DMS79 treated with DMSO at 0.1 percent for 48 hours (cell line): ENCODE measurements at places on chromosomes 12 and 14.

DNA sequence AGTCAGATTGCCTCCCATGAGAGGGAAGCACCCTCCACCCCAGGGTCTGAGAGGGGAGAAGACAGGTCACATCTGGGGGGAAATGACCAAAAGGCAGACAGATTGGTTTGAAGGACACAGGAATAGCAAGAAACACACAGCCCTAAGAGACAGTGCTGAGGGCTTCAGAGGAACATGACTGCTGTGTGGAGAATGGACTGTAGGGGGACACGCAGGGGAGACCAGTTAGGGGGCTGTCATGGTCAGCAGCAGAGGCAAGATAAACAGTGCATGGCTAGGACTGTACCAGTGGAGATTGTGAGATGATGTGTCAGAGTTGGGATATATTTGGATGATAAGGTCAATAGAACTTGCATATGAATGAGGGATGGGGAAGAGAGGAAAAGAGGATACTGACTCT, 19.7 kb downstream of the SMUG1 start:
- DNase-seq: no peak

GRCh38 chr14:44966601-44967336, 4.8 kb downstream of the TOGARAM1 start:
- no peak for DNase-seq

- no peak for DNase-seq
These were observed 18.1 kb upstream of the NEK9 start for GRCh38 chr14:75144944-75145343.

DNA sequence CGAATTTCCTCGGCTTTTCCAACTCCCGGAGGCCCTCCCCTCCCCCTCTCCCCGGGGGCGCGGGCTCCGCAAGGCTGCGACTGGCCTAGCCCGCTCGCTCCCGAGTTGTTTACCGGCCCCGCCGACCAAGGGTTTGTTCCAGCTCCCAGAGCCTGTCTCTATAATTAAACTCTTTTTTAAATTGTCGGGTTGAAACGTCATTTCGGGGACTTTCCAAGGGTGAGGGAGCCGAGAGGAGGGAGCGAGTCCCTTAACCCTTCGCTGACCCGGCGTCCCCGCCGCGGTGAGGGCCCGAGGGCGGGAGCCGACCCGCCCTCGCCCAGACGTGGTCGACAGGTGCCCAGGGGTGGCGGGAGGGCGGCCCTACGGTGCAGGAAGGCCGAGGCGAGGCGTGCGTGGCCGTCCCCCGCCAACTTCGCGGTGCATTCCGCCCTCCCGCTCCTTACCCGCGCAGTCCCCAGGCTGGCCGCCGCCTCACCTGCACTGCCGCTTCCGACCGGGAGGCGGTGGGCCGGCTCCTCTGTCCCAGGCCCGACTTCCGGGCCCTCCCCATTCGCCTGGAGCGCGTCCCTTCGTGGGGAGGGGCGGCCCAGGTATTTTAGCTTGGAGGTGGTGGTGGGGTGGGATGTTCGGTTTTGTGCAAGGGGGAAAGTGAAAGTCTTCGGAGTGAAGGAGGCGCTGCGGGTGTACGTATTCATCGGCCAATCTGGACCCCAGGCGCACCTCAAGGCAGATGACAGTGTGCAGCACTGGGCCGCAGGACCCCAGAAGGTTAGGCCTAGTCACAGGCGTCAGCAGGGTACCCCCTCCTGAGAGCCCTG, 2.9 kb upstream of the ZFP36L1 start:
- DNase-seq: peak; percentile 74

DNA sequence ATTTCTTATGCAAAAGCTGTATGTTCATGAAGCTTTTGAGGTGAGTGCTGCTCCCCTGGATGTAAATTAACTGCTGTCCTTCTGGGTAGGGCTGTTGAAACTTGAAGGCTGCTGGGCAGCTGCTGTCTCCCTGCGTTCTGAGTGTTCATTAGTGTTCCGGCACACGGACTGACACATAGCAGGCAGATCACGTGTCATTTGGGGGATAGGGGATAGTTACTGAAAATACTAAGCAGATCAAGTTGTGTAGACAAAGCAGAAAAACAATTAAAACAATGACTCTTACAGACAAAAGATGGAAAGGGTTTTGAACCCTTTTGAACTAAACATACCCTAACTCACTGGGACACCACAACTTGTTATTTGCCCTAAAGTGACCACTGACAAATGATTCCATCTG, 82.5 kb downstream of the PRICKLE1 start:
- DNase-seq: no peak

GRCh38 chr14:60863249-60863648, 117.6 kb downstream of the TRMT5 start:
- no peak for DNase-seq

DNA sequence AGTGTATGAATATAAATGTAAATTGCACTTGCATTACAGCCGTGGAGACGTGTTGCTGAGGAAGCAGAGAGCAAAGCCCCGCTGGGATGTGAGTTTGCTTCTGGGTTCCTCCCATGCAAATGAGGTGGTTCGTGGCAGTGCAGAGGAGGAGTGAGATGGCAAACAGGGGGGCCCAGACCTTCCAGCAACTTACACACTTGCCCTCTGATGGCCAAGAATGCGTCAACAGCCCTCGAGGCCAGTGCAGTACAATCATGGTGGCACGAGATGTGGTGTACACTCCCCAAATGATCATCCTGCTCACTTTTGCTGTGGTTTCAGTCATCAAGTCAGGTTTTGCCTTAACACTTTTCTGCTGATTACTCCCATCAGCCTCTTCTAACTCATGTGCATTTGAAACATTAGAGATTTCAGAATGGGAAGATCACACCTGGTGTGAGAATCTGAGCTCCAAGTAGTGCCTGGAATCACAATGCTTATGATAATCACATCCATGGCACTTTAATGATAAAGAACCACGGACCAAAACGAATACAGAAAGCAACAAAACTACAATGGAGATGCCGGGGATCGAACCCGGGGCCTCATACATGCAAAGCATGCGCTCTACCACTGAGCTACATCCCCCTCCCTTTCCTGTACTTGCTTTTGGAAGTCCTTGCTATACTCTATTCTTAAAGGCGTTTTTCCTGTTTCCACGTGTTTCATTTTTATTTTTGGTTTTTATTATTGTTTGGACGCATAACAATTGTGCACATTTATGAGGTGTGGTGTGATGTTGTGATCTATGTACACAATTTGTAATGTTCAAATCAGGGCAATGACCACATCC, 7.0 kb upstream of the UBC start:
- DNase-seq: no peak

DNA sequence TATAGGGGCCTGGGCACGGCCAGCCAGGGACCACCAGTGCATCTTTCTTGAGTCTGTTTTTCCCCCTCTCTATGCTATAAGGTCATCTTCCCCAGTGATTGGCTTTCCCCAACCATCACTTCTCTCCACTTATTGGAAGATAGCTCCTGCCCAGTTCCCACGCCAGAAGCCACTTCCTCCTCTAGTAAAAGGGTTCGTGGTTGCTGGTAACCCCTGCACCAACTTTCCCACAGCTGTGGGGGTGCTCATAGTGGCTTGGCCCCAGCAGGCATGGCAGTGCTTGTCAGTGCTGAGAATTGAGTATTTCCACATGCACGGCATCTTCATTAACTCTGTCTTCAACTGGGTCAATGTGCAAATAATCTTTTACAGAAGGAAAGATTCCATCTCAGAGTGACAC, 215.4 kb downstream of the FOXN3 start:
- no peak for DNase-seq

DNA sequence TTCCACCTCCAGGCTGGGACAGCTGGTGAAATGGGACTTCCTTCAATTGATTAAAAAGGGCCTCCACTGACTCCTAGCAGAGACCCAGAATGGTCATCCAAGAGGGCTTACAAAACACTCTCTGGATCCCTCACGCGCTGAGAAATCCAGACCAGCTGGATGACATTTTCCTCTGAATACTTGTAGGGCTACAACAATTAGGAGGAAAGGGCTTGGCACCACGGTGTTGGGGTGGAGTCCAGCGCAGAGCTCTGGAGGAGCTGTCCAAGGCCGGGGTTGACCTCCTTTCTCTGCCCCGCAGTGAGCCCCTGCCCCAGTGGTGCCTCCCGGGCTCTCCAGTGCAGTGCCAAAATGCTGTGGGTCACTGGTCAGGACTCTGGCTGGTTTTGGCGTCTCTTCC, 189.0 kb upstream of the CCND2 start:
- no peak for DNase-seq

DNA sequence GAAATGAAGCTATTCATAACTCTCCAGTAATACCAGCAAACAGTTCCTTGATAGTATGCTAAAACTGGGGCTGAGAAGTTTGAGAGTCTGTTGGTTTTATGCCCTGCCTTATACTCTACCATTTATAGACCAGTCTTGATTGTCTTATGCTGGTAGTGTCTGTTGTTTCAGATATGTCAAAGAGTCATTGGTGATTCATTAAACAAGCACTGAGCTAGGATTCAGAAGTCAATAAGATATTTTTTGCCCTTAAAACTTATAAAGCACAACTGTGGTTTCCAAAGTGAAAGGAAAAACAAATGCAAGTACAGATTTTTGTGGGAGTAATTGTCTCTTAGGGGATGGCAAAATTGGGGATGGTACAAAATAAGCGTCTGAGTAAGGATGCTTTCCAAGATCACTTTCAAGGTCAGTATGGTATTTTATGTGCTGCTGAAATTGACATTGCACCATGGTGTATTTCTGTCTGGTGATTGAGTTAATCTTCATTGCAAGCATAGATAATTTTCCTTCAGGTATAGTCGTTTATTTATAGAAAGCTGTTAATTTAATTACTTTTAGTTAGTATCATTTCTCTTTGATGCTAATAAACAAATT, 289.5 kb upstream of the E2F7 start:
- DNase-seq: no peak

GRCh38 chr12:69662764-69663163, 36.3 kb downstream of the BEST3 start:
- DNase-seq: no peak

- no peak for DNase-seq
These were observed 1.9 kb downstream of the GPHN start for GRCh38 chr14:66509874-66510273.

GRCh38 chr12:62900686-62901272, 34.2 kb downstream of the PPM1H start:
- no peak for DNase-seq

DNA sequence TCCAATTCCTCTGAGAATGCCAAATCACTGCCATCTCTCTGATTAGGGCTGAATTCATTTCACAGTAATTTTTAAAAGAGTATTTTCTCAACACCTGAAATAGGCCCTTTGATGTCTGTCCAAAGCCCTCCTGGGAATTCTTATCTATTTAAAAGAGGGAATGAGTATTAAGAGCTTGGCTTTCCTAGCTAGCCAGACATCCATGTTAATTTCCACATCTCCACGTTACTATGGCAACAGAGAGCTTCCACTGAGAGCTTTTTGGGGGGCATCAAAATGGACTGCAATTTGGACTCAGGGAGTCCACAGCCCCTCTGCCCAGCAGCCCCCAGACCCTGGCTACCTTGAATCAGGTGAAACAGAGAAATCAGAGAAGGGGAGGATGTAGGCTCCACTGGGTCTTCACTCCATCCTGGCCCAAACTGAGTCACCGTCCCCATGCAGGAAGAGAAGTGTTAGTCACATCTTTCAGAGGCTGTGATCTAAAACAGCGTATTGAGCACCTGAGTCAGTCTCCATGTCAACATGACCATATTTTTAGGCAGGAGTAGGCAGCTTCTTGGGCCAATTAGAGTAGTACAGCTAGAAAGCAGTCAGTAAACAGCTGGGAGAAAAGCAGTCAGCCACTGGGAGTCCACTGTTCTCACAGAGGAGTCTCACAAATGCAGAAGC, 7.0 kb upstream of the FICD start:
- DNase-seq: no peak

DNA sequence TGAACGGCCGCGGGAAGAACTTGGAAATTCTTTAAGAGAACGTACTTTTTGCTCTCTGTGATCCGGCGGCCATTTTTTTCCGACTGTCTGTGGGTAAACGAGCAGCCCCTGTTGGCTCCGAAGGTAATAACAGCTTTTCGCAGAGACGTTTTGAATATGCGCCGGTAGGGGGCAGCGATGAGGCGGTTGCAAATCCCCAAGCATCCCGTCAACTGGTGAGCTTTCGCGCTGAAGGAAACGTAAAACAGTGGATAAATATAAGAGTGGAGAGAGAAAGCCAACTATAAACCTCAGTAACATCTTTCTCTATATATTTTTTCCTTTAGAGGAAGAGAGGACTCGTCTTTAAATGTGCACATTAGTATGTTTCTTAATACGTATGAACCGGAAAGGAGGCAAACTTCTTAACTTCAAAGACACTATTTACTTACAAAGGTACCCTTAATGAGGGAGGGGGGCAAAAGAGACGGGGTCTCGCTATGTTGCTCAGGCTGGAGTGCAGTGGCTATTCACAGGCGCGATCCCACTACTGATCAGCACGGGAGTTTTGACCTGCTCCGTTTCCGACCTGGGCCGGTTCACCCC, 9.6 kb upstream of the NEMF start:
- peak; percentile 94 for DNase-seq

DNA sequence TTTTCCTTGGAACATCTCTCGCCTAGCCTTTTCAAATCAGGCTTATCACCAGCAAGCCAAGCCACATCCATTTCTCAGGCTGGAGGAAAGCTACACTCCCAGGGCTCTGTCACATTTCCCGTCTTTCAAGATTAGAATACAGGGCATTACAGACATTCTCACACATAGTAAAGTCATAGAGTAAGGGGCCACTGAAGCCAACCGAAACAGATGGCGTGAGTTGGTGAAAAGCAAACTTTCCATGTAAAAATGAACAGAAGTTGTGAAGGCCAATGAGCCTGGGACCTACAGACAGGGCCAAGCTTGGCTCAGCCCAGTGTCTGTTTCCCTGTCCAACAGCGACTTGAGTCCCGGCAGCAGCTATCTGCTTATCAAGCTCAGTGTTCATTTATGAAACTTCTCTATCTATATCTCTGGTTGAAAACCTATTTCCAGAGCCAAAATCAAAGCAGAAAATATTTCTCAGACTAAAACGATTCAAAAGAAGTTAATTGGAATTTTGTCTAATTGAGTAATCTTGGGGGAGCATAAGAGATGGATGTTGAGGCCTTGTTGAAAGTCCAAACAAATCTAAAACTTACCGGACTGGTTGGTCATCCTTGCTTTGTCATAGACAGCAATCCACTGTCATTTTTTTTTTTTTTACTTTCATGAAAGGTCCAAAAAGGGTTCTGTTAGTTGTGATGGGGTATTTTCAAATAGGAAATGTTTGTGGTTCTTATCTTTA, 105.6 kb downstream of the DAAM1 start:
- DNase-seq: no peak

DNA sequence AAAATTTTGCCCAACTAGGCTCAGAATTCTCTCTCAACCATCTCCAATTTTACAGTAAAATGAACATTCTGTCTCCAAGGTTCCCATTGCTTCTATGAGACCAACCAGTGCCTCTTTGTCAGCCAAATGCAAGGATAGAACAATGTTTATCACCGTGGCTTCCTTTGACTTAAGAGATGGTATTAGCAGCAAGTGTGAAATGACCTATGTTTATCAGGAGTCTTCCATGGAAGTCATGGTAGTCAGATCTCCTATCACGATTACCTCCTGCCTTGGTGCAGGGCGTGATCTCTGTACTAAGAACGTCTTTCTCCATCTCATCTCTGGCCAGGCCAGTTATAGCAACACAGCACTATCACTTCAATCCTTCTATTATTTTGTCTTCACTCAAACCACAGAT, 6.1 kb upstream of the BCL2L14 start:
- no peak for DNase-seq

- DNase-seq: no peak
These were observed 179.2 kb downstream of the KICS2 start for GRCh38 chr12:64042911-64043310.

- DNase-seq: no peak
These were observed 827.8 kb downstream of the DIO2 start for GRCh38 chr14:79383475-79383874.

GRCh38 chr12:1488908-1489381, 105.4 kb downstream of the FBXL14 start:
- no peak for DNase-seq
